NCI-H1092 (cell line): ENCODE measurements at places on chromosomes 1 and 21.
A peak's percentile ranks its signal among the peaks of the same experiment; 100 is the strongest.

- DNase-seq = peak; percentile 32
Observed at GRCh38 chr1:27099587-27100334, 55.2 kb downstream of the SLC9A1 start.

DNA sequence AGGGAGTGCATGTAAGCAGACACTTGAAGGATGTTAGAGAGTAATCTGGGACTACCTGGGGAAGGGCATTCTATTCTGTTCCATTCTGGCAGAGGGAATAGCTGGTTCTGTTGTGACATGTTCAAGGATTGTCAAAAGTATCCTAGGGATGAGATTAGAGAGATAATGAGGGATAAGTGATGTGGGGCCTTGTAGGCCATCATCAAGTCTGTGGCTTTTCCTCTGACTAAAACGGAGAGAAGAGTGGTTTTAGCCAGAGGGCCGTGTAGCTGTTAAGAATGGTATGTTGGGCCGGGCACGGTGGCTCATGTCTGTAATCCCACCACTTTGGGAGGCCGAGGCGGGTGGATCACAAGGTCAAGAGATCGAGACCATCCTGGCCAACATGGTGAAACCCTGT is 23.6 kb downstream of the TGFB2 start:
- no peak for DNase-seq

GRCh38 chr1:165753934-165754333 is 14.7 kb downstream of the TMCO1 start:
- no peak for DNase-seq

DNA sequence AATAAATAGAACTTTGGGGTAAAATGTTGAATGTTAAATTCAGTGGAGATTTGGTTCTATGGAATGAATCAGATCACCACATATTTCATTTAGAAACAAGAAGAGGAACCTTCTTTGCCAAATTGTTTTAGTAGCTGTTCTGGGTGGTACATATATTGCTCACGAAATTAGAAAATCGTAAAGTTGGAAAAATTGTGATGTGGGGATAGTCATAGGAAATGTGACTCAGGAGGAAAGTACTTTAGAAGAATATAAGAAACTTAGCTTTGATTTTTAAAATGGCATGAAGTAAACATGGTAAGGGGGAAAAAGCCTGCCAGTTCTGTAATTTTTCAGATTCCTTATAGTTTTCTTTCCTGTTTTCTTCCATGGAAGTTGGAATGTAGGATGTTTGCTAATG is 27.4 kb downstream of the RRP15 start:
- no peak for DNase-seq

- DNase-seq = no peak
Observed at GRCh38 chr1:111422546-111423391, 4.8 kb downstream of the OVGP1 start.

GRCh38 chr1:56957931-56958330 is 7.9 kb downstream of the C8B start:
- DNase-seq = no peak
